Right kidney (tissue), 9 donors: ENCODE measurements at places on chromosomes 4 and X.

DNA sequence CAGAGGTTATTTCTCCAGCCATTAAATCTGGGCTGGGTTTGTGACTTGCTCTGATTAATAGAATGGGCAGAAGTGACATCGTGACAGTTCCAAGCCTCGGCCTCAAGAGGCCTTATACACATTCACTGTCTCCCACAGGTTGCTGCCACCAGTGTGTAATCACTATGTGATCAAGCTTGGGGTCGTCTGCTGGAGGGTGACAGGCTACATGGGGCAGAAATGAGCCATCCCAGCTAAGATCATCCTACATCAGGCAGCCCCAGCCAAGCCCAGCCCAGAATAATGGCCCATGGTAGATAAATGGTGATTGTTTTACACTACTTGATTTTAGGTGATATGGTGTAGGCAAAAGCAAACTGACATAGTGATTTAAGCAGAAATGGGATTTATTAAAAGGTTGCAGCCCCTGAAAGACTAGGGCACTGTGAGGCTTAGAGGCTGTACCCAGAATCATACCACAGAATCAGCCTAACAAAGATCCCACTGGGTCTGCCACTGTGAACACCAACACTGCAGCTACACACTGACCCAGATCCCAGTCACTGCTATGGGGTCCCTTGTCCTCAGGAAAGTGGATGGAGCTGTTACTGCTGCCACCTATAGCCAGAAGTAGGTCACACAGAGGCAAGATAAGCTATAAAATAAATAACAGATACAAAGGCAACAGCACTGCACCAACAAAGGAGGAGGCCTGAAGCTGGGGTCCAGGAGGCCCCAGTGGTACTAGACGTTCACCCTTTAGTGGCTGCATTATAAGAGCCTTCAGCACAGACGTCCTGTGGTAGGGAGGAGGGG, 159.6 kb upstream of the RBPJ start:
- no peak for DNase-seq

- DNase-seq, result no peak
Measured at GRCh38 chr4:42605264-42605663, 51.6 kb downstream of the ATP8A1 start.

GRCh38 chr4:38676986-38677385, 13.0 kb downstream of the KLF3 start:
- no peak for DNase-seq

DNA sequence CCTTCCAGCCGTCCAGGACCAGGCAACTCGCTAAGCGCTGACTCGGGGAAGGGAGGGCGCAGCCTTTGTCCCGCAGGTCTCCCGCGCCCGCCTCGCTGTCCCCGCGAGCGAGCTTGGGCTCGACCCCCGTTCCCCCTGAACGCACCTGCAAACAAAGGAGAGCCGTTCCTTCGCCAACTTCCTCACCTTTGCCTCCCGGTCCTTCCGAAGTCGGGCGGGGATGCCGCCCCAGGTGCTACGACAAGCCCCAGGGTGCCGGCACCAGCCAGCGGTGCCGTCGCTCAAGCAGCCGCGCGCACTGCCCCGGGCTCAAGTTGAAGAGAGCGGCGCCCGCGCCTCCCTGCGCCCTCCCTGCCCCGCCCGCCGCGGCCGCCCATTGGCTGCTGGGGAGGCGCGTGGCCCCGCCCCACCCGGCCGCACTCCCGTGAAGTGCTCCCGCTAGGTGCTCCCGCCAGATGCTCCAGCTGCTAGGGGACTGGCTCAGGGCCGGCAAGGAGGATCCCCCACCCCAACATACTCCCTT, 107.1 kb downstream of the NSUN7 start:
- DNase-seq, result peak; percentile 90

GRCh38 chr4:81225252-81225651, 10.2 kb upstream of the PRKG2 start:
- no peak for DNase-seq

DNA sequence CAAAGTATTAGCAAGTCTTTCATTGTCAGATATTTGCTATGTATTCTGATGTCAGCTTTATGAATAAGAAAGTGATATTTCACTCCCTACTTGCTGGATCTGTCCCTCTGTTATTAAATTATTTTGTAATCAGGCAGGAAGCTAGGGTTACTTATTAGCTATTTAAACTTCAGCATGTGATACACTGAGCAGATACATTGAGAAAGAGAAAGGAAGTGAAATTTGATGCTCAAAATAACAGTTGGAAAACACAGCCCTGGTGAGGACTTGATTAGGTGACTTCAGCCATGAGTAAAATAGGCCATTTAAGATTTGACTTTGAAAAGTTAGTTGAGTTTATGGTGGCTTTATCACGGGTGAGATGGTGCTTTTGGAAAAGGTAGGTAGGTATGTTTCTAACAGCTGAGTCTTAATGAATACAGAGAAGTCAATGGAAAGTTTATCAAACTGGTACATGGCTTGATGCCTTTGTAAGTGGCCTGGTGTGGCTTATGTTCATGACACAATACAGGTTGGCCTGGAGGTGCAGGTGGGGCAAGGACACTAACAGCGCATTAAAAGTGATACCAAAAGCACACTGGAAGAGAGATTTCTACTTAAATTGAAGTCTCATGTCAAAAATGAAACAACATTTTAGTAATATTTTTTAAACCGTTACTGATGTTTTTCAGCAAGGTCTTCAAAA, 321.2 kb upstream of the SPOCK3 start:
- no peak for DNase-seq

DNA sequence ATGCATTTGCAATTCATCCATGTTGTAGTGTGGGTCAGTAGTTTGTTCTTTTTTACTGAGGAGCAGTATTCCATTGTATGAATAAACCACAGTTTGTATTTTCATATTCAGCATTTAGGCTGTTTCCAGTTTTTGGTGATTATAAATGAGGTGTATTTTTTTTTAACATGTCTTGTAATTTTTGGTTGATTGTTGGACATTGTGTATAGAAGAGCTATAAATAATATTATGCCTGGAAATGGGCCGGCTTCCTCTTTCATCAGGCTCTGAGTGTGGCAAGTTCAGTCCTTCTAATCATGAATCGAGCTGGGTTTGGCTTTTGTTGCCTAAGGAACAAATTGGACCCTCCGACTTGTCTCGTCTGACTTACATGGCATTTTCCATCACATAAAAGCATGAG, 115.7 kb downstream of the PSAPL1 start:
- no peak for DNase-seq

- no peak for DNase-seq
Measured at GRCh38 chrX:35622040-35622439, 176.1 kb upstream of the MAGEB16 start.

DNA sequence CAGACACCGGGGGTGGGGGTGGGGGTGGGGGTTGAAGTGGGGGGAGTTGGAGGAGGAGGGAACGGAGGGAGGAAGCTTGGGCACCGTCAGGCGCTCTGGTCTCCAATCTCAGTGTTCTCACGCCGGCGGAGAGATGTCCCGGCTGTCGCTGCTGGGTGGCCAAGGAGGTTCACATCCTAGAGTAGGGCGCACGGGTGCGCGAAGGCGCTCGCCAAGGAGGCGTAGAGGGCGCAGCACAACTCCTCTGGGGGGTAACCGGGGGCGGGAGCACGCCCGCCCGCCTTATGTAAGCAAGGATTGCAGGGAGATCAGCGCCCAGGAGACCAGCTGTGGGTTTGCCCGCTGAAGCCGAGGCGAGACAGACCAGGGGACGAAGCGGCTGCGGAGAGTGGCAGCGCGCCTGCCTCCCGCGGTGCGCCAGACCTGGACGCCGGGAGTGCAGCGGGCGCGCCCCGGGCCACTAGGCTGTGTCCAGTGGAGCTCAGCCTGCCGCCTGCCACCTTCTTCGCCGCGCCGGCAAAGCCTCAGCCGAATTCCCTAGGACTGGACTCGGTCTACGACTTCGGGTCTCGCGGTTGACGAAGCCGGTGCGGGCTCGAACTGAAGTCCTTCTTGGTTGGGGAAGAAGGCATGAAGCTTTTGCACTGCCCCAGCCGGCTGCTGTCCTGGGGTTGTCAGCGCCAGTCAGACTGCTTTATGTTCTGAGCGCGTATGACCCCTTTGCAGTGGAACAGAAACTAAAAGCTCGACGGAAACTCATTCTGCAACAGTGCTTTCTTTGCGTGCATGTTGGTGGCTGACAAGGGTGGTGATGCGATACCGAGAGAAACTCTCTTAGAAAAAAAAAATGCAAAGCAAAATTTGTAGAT, 707 bp upstream of the UNC5C start:
- peak; percentile 92 for DNase-seq

DNA sequence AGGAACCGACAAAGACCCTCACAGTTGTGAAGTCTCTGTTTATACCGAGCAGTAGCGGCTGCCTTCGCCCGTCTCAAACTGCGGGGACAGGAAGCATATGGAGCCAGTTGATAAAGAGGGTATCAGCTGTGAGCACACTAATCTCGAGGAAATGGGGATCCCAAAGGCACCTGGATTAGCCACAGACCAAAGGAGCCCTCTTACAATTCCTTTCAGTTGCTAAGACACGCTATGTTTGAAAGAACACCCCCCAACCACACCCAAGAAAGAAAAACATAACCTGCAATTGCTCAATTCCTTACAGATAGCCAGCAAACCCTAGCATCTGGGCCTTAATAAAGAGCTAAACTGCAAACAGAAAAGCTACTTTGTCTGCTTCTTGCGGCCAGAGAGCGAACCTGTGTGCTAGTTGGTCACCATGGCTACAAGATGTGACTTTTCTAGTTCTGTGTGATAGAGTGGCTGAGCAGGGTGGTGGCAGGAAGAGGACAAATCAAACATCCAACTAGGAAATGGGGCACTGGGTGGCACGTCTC, 23.3 kb upstream of the CHRNA9 start:
- DNase-seq, result no peak

- DNase-seq, result no peak
Measured at GRCh38 chr4:153119626-153120025, 84.6 kb upstream of the TRIM2 start.

DNA sequence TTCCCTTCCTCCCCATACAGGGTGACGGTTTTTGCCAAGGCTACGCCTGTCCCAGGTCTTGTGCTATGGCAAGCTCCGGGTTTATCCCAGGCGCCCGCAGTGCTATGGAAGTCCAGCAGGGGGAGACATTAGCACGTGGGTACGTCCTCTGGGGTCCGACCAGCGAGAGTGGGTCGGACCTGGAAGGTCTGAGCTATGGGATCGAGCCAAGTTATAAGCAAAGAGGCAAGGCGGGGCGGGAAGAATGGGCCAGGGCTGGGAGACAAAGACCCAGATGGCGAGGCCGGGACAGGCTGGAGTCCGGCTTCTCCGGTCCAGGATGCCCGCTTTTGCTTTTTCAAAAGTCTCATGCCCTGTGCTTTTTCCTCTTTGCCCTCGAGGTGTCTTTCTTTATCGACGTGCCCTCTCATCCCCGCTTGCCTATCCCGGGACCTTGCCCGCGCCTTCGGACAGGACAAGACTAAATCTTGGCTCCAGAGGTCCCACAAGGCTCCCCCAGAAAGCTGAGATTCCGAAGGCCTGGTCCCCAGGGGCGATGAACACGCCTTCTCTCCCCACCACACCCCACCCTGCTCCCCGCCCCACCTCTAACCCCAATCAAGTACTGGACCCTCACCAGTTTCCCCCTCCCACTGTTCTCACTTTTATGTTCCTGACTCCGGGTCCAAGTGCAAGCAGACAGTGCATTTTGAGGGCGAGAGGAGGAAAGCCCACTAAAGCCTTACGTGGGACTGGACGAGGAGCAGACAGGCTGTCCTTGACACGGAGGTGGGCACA, 785 bp upstream of the EFNB1 start:
- DNase-seq, result peak; percentile 74

DNA sequence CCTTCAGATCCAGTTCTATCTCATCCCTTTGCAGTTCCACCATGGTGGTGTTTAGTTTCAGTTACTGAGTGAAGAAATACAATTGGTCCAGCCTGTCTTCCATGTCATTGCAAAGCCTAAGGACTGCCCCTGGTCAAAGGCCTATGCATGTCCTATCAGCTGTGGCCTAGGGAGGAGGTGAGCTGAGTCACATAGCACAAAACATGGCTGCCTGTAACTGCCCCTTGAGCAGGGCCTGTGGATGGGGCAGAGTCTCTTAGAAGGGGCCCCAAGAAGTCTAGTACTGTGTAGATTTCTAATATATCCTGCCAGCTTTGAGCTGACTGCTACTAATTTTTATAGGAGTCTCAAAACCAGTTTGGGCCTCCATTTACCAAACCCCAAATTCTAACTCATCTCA, 296.7 kb downstream of the FBXW7 start:
- DNase-seq, result no peak

DNA sequence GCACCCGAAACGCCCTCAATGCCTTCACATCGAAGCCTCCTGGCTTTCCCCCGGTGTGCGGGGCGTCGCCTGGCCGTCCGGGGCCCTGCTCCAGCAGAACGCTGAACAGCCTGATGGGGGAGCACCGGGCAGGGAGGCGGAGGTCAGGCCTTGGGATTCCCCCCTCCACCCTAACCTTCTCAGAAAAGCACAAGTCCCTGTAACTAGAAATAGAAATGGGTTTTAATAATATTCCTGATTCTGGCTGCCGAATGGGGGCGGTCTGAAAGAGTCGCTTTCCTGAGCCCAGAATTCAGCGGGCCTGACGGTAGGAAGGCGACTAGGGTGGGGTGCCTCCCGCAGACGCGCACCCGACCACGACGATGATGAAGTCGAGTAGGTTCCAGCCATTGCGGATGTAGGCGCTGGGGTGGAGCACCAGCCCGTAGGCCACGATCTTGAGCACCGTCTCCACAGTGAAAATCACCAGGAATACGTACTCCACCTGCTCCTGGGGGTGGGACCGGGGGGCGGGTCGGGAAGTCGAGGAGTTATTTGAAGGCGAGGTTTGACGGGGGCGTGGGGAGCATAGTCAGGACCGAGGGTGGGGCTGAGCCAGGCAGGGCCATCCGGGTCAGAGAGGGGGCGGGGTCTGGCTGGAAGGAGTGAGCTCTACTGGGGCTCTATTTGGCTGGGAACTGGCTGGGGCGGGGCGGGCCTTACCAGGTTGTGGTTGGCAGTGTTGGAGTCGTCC, 2.5 kb downstream of the CACNA1F start:
- peak; percentile 20 for DNase-seq

- no peak for DNase-seq
Measured at GRCh38 chrX:121146059-121146628, 98.7 kb downstream of the GLUD2 start.
